ENCODE measurements at places on chromosomes 5 and 9. TPM values are rescaled to one million over a fixed set of nuclear protein-coding genes. Genes with fewer than 3 reads are reported as not detected.

The SPINK4 gene
- 0.49 TPM for polyA plus RNA-seq

The IFNA21 gene
- not detected for polyA plus RNA-seq

The CMBL gene
- 95.1 TPM for polyA plus RNA-seq

The OLFM1 gene
- 3.5 TPM for polyA plus RNA-seq

The CXCL14 gene
- 113 TPM for polyA plus RNA-seq

The C9 gene
- polyA plus RNA-seq: 0.33 TPM

The ARAP3 gene
- 13.4 TPM for polyA plus RNA-seq

The ISL1 gene
- 0.17 TPM for polyA plus RNA-seq

The DEPDC1B gene
- 14.0 TPM for polyA plus RNA-seq

Data from muscle of arm (tissue), 14 donors.